Mesenteric fat pad (tissue), 1 donor: ENCODE measurements at places on chromosomes 1 and 21.
A peak's percentile ranks its signal among the peaks of the same experiment; 100 is the strongest.

DNA sequence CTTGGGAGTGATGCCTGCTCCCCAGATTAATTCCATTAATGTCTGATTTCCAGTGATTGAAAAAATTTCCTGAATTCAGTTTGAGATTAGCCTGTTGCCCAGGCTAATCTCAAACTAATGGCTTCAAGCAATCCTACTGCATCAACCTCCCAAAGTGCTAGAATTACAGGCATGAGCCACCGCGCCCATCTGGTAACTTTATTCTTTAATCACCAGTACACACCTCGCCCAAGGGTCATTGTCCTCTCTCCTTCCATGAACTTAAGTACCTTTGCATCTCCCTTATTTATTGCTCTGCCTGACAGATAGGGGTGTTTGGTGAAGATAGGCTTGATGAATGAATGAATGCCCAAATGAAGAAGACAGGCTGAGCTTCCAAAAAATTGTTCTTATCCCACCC is 366.5 kb downstream of the SIPA1L2 start:
- no peak for DNase-seq

DNA sequence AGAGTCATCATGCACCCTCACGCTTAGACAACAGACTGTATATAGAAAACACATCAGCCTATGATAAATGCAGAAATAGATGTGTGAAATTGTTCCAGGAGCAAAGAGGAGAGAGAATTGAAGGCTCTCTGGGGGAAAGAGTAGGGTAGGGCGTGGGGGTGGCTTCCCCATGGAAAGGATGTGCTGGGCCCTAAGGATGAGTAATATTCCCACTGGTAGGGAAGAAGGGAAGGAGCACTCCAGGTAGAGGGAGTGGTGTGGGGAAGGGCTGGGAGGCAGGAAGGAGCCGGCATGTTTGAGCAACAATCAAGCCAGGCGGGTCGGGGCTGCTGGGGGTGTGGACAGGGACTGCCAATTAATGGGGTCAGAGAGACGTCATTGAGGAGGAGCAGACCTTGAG is 10.1 kb upstream of the DISP3 start:
- DNase-seq, result no peak

- no peak for DNase-seq
Observed at GRCh38 chr1:26474818-26475217, 2.6 kb downstream of the HMGN2 start.

GRCh38 chr1:9653491-9654050 is 2.0 kb downstream of the PIK3CD start:
- no peak for DNase-seq

- no peak for DNase-seq
Observed at GRCh38 chr1:156498432-156499193, 2.0 kb downstream of the MEF2D start.

DNA sequence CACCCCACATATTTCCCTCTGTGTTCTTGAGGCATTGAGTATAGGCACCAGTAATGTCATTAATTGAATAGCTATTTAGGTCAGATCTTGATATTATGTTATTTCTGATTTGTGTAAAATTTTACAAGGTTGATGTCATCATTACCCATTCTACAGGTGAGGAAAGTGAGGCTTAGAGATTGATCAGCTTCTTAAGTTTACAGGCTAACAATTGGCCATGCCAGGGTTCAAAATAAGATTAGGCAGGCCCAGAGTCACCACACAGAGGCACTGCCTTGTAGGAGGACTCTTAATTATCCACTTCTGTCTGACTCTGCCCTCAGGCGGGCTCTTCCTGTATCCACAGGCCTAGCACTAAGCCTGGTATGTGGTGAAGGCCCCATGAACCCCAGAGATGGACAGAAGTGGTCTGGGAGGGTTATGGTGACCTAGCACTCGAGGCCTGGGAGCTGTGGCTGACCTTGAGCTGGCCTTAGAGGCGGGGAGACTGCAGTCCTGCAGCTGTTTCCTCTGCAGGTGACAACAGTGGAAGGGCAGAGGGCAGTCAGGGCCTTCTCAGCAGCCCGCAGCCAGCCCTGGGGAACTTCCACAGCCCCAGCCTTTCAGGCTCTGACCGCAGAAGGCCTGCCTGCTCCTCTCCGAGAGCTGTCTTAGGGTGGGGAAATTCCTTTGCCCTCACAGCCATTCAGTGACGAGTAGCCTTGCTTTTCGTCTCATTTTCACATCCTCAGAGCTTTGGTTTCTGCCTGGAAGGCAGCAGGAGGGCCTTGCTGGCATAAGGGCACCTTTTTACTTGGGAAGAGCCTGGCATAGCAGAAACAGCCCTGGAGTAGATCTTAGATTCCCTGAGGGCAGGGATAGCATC is 12.2 kb downstream of the ZDHHC18 start:
- DNase-seq, result no peak

- no peak for DNase-seq
Observed at GRCh38 chr1:53390261-53390660, 62.4 kb upstream of the LRP8 start.

DNA sequence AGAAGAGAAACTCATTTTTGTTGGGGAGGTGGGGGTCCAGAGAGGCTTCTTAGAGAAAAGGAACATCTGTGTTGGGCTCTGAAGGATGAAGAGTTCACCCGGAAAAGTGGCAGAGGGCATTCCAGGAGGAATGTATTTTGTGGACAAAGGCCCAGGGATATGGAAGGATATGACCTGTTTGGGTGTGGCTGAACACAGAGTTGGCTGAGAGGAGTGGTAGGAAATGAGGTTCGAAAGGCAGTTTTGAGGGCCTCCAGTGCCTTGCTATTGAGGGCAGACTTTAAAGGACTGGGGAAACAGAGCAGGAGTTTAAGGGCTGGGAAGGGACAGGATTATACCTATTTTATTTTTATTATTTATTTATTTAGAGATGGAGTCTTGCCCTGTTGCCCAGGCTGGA is 27.3 kb upstream of the WASF2 start:
- DNase-seq, result no peak

- DNase-seq, result no peak
Observed at GRCh38 chr1:2136386-2137235, 58.0 kb downstream of the FAAP20 start.

DNA sequence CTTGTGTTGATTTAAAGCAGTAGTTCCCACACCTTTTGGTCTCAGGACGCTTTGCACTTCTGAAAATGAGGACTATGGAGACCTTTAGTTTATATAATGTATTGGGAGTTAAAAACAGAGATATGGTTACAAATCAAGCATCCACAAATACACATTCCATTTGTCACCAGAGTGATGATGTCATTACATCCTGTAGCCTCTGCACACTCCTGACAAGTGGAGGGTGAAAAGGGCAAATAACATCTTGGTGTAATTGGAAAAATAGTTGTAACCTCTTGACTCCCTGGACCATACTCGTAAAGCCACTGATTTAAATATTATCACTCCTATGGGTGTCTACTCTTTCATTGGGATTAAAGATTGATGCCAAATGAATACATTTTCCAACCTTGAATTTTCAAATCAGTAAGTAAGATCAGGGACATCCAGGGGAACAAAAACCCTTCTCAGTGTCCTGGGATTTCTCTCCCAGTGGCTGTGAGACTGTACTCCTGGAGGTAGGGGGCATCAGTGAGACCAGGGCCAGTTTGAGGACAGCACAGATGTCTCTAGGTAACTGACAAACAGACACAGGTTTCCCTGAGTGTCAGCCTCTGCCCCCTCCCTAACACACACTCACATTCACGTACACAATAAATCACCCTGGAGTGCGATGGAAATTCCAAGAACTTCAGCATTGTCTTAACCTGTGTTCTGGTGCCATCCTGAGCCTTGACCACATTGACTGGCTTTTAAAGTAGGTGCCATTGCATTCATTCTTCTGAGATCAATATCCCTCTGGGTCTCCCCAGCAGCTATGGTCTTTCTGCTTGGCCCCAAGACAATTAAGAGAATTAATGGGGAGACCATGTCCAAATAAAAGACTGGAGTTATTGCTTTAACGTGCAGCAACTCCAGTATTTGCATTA is 63.0 kb downstream of the NR5A2 start:
- DNase-seq, result no peak

DNA sequence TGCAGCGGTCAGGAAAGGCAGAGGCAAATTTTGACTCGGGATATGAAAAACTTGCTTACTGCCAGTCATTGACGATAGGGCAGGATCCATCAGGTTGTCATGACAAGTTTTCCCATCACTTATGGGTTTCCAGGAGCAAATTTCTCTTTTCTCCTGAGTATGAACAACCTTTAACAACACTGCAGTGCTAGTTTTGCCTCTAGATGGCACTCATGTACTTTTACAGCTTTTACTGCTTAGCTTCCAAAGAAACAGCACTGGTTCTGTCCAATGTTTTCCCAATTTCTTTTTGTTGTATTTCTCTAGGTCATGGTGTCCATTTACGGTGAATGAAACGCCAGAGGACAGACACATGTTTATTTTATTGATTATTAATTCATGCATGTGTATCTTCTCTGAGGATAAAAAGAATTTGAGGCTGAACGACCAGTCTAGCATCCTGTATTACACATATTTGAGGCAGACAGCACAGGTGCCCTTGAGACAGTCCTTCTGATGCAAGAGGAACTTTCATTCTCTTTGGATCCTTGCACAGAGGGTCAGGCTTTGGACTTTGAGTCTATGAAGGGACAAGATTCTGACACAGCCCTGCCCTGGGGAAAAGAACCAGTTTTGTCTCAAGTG is 112.3 kb upstream of the TRABD2B start:
- no peak for DNase-seq

GRCh38 chr21:43779660-43780059 is 3.6 kb upstream of the CSTB start:
- DNase-seq, result no peak

DNA sequence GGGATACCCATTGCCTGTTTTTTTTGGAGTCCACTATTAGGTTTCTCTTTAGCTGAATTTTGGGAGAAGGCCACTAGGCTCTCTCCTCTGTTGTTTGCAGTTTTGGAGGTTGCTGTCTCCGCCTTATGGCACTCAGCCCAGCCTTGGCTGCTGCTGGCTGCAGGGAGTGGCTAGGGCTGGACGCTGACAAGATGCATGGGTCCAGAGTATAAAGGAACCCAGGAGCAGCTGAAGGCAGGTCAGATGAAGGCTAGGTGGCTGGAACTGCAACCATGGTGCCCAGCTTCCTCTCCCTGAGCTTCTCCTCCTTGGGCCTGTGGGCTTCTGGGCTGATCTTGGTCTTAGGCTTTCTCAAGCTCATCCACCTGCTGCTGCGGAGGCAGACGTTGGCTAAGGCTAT is at the start of gene CYP4B1:
TSS of gene CYP4B1 (plus strand) at position 237 of the 400 bp plus-strand sequence. CDS start at position 273, 36 bp downstream.
- no peak for DNase-seq

- DNase-seq, result no peak
Observed at GRCh38 chr21:37421306-37421705, 54.7 kb downstream of the DYRK1A start.

DNA sequence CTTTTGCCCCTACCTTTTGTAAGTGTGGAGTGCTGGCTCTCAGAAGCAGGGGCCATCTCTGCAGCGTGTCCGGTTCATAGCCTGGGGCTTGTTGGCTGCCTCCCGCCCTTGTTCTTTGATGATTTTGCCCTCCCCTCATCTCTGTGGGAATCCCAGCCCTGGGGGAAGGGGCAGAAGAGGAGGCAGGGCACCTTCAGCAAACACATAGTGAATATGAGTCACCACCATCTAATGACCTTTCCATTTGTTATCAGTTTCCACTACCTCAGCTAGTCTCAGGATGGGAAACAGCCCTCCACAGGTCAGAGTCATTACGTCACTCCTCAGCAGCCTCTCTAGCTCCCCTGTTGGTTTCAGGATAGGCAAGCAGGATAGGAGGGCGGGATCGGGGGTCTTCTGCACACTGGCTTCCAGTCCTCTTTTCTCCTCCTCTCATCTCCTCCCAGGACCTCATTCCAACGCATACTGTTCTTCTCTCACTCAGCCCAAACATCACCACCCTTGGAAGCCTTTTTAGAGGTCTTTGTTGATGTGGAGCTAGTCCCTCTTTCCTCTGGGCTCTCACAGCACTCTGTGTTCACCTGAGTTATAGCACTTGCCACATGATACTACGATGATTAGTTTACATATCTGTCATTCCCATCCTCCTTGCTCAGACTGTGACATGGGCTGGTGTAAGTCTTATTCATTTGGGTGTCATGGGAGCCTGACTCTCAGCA is 15.8 kb downstream of the GADD45A start:
- no peak for DNase-seq

GRCh38 chr1:74673351-74674111 is at the start of gene ERICH3:
TSS of gene ERICH3 (minus strand) at chr1:74673792. CDS start at chr1:74673519, 273 bp downstream.
- no peak for DNase-seq

- DNase-seq, result no peak
Observed at GRCh38 chr1:86596224-86596623, 49.3 kb downstream of the CLCA4 start.

GRCh38 chr1:1614204-1614953 is 921 bp upstream of the MIB2 start:
- no peak for DNase-seq

- no peak for DNase-seq
Observed at GRCh38 chr1:234605983-234606783, 3.8 kb downstream of the IRF2BP2 start.

GRCh38 chr1:97271916-97272788 is 550.6 kb downstream of the PTBP2 start:
- DNase-seq, result no peak

GRCh38 chr21:24369746-24370145 is 1237.5 kb downstream of the MRPL39 start:
- DNase-seq, result no peak

GRCh38 chr1:151827853-151828252 is 3.7 kb downstream of the RORC start:
- DNase-seq, result no peak

- DNase-seq, result peak; percentile 51
Observed at GRCh38 chr21:41365377-41366107, 3.7 kb downstream of the MX2 start.

GRCh38 chr1:232726048-232726779 is 79.0 kb upstream of the MAP10 start:
- no peak for DNase-seq

- DNase-seq, result no peak
Observed at GRCh38 chr1:179030683-179031082, 5.0 kb downstream of the FAM20B start.
